ENCODE measurements at places on chromosomes 13 and 19.

DNA sequence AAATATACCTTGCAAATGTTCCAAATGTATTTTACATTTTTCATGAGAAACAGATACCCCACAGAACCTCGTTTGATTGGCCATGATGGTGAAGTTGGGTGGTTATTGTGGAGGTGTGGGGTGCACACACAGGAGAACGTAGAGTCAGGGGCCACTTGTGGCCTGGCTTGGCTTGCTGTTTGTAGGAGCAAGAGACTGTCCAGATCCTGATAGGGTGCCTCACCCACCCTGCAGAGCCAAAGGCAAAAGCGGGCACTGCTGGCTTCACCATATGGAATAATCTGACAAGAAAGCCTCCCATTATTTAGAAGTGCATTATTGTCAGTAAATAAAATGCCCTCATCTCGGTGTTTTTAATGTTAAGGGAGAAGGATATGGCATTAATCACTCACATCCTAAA is 330.2 kb downstream of the TEX29 start:
- DNase-seq = no peak

DNA sequence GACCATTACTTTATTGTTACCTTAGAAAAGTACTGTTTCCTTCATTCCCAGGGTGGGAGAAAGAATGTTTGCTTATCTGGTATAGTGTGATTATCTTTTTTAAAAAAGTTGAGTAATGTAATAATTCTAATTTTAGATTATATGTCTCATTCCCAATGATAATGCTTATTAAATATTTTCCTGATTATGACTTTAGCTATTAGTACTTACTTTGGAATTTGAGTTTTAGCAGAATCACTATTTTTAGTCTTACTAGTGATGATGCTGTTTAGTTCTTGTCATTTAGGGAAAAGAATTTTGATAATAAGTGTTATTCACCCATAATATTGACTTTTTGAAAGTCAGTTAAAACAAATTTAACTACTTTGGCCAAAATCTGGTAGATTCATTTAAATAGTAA is 95.2 kb downstream of the FRY start:
- no peak for DNase-seq

- no peak for DNase-seq
Observed at GRCh38 chr19:43741075-43741825, 13.5 kb downstream of the SMG9 start.

DNA sequence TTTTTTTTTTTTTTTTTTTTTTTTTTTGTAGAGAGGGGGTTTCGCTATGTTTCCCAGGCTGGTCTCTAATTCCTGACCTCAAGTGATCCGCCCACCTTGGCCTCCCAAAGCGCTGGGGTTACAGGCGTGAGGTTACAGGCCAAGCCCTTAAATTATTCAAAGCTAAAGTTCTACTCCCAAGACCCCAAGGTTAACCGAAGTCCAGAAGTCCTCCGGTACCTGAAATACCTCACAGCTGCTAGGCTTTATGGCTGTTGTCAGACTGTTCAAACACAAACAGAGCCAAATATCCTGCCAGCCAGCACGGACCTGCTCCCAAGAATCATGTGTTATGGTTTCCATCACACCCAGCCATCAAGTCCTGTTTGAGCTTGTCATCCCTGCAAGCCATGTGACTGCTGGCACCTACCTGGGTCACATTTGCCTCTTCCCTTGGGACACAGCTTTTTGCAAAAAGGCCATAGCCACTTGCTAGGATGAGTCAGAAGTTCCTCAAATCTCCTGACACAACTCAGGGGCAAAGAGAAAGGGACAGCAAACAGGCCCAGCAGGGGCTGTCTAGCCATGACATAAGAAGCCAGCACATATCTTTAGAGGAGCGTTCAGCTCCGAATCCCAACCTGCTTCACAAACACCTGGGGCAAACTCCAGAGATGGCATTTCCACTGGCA is 129.9 kb downstream of the FOXO1 start:
- DNase-seq = no peak

GRCh38 chr19:8403098-8403819 is 9.8 kb upstream of the MARCHF2 start:
- no peak for DNase-seq

- DNase-seq = no peak
Observed at GRCh38 chr19:45446295-45446694, 21.5 kb upstream of the FOSB start.

DNA sequence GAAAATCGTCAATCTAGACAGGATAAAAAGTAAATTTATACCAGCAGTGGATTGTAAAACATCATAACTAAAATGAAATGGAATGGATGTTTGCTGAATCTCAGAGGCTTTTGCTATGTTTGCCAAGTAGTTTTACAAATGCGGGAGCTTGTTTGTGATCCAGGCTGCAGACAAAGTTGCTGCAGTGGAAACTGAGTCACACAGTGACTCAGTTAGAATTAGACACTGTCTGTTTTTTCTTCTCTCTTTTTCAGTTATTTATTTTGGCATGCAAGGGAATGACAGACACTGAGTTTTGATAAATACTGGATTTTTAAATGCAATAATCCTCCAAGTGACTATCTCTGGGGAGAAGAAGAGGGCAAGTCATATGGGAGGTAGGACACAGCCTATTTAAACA is 4.6 kb upstream of the PNMA8A start:
- DNase-seq = no peak

DNA sequence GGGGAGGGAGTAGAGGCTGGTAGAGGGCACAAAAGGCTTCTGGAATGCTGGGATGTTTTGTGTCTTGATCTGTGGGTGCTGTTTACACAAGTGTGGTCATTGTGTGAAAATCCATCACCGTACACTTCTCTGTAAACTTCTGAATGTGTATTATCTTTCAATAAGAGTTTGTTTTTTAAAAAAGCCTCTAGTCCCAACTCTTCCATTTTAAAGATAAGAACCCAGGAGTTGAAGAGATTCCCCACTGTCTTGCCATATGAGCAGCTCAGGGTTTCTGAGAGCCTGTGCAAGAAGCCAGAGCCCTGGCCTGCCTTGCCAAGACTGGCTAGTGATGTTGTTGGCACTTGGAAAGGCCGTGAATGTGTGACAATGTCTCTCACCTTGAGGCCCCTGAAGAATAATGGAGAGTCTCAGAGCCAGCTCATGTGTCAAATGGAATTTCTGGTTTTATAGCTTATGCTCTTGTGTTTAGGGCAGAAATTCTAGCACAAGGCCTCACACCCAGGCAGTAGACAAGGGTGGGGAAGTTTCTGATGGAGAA is 57.5 kb upstream of the NPAS1 start:
- DNase-seq = no peak

DNA sequence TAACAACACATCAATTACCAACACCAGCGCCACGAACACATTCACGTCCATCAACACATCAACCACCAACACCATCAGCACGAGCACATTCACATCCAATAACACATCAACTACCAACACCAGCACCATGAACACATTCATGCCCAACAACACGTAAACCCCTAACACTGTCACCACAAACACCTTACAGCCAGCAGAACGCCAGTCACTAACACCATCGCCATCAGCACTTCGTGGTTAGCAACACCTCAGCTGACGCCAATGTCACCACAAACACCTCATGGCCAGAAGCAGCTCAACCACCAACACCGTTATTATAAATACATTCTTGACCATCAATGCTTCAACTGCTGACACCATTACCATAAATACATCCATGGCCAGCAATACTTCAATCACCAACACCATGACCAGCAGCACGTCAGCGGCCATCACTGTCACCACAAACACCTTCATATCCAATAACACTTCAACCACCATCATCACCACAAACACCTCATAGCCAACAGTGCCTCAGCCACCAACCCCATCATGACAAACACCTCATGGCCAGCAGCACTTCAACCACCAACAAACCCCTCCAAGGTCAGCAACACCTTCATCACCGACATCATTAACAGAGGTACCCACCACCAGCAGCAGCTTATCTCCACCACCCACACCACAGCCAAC is 9.4 kb downstream of the FCER2 start:
- DNase-seq = no peak

DNA sequence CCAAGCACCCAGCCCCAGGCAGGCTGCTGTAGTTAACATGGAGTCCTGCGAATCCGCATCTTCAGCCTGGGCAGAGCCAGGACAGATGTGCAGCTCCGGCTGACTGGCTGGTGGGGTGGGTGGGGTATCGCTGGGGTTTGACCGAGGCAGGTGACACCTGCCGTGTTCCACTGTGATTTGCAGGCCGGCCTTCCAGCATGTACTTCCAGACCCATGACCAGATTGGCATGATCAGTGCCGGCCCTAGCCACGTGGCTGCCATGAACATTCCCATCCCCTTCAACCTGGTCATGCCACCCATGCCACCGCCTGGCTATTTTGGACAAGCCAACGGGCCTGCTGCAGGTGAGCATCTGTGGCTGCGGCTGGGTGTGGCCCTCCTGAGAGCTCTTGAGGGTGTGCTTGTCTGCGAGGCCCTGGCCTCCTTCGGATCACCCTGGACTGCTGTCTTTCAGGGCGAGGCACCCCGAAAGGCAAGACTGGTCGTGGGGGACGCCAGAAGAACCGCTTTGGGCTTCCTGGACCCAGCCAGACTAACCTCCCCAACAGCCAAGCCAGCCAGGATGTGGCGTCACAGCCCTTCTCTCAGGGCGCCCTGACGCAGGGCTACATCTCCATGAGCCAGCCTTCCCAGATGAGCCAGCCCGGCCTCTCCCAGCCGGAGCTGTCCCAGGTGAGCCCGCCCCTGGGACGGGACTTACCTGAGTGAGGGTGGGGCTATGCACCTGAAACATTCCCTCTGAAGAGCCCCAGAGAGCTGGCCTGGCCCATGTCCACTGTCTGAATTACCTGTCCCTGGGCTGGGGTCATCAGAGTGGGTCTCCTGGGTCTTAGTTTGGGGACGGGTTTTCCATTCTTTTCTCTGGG is 30.6 kb downstream of the CERS1 start:
- no peak for DNase-seq

- no peak for DNase-seq
Observed at GRCh38 chr13:102869948-102870676, 24.3 kb downstream of the ERCC5 start.

DNA sequence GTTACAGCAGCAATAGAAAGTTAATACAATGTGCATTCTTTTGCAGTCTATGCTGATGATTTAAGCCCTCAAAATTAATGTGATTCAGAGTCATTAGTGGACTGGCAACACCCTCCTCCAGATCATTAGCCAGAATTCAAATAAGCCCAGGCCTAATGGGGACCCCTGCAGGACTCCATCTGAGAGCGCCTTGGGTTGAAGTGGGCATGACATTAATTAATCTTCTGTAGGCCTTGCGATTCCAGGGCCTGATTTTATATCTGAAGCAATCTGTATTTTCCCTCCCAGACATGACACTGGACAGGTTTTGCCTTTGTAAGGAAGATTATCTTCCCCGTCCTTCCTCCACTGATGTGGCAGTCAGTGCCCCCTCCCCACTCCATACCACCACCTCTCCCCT is 442.9 kb downstream of the FOXO1 start:
- no peak for DNase-seq

GRCh38 chr13:91111476-91112200 is 235.8 kb upstream of the MIR17HG start:
- no peak for DNase-seq

- no peak for DNase-seq
Observed at GRCh38 chr13:45941261-45941660, 89.7 kb upstream of the SIAH3 start.

DNA sequence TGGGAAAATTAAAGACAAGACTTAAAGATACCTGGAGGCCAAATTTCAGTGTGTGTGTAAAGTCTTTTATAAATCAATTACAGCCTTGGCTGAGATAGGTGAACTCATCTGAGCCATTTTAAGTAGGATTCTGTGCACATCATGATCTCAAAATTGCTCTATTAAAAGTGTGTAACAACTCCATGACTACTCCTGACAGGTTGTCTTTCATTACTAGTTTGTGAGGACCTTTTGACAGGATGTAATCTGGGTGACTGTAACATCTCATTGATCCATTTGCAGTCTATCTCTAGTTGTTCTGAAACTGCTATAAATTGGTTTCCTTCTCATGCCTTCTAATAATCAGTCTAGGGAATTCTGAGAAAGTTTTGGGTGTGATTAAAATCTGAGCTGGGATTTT is 753.3 kb downstream of the SLITRK5 start:
- no peak for DNase-seq

- DNase-seq = no peak
Observed at GRCh38 chr19:10776900-10777650, 58.9 kb downstream of the TMED1 start.

GRCh38 chr19:55491546-55492360 is 3.5 kb downstream of the SSC5D start:
- no peak for DNase-seq

DNA sequence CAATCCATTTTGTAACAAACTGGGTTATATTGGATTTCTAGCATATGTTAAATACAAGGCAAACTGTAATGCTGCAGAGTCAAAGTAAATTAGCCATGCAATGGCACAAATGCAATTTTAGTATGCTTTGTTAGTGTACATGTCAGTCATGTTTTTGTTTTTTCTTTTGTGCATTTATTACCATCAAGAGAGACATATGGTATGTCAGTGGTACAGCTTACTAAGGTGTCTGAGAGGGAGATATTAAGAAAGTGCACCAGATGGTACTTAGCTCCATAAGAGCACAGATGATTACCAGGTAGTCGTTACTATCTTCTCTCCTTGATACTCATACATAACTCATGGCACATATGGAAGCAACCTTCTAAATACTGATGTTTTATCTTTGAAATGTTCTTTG is 550.3 kb downstream of the GPC5 start:
- no peak for DNase-seq

DNA sequence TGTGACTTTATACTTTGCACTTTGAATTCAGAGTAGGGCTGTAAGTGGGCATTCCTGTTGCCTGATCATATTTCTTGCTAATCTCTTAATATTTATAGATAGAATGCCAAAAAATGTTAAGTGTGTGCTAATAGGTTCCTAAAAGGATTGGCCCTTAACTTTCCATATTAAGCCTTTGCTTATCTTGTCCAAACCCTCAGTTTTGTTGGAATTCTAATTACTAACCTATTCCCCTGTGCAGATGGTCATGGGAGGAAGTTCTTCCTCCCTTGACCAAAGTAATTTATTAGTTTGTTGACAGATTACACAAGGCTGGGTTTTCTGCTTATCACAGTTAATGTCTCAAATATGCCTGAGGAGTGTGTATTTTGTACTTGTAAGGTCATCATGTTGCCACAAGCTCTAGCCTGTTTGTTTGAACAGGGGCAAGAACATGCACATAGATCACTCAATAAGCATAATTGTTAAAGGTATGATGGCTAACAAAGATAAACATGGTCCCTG is 541.1 kb upstream of the SPRY2 start:
- no peak for DNase-seq

- no peak for DNase-seq
Observed at GRCh38 chr13:50451609-50452008, 391.9 kb downstream of the DLEU7 start.

GRCh38 chr19:8611391-8611876 is 919 bp upstream of the ADAMTS10 start:
- no peak for DNase-seq

DNA sequence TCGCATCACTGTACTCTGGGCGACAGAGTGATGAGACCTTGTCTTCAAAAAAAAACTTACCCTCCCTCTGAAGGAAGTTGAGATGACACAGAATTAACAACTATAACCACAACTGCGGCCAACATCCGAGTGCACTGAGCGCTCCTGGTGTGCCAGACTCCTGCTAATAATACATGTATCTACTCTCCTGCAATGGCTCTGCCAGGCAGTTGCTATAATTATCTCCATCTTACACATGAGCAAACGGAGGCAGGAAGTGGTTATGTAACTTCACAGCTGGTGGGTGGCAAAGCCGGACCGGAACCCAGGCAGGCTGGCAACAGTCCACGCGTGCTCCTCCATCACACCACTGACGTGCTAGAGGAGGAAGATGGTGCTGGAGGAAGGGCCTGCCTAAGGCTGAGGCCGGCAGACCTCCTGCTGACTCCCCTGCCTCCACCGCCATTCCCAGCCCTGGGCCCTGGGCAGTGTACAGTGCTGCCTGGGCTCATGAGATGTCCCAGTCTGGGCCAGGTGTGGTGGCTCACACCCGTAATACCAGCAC is 12.6 kb downstream of the XRCC1 start:
- DNase-seq = peak; percentile 64
